HepG2 (cell line): ENCODE measurements at places on chromosomes 7 and 10. TPM values are rescaled to one million over a fixed set of nuclear protein-coding genes. Genes with fewer than 3 reads are reported as not detected.

- H3K27me3 ChIP-seq, result no peaks in the 10 kb centered on the region
- DNase-seq, result no peak
- no peaks in the 10 kb centered on the region for H3K4me1 ChIP-seq
- H3K27ac ChIP-seq, result no peak overlapping the region
These were observed 213.8 kb upstream of the PLXNA4 start for GRCh38 chr7:132790104-132790503.

DNA sequence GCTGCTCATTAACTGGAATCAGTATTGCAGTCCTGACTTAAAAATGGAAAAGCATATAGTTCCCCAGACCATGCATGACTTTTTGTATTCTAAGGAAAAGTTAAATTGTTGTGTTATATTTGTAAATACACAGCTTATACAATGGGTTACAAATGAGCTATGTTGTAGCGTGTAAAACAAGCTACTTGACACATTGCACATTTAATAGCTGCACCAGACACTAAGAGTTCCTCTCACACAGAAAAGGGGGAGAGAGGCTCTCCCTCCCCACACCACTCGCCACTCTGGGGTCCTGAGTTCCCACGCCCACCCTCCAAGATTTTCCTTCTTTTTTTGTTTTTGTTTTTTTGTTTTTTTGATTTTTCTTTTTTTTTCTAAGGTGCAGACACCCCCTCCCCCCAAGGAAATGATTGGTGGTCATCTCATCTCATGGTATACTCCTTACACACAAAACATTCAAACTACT lies 6.3 kb downstream of the KLF6 start:
- H3K27me3 ChIP-seq, result no peaks in the 10 kb centered on the region; the same call in 2 of the 3 replicates
- no peak overlapping the region for H3K27ac ChIP-seq
- peaks cover 26% of the 10 kb centered on the region for H3K36me3 ChIP-seq
- no peak for DNase-seq
- H3K4me1 ChIP-seq, result peaks cover 49% of the 10 kb centered on the region

DNA sequence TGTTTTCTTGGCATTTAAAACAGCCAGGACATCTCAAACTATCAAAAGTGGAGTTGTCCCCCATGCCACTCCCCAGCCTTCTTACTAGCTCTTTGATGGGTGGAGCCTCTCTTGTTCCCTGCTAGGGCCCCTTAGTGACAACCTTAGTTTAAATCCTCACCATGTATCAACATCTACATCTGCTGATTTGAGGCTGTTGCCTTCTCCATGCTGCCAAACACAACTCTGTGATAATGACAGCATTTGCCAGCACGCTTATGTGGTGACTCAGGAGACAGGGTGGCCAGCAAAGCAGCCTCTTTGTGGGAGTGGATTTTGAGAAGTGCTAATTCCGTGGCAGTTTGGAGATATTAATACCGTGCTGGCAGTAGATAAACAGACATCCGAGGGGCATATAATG lies 145.4 kb downstream of the LRRC4 start:
- H3K4me3 ChIP-seq, result no peak overlapping the region
- H3K27me3 ChIP-seq, result no peaks in the 10 kb centered on the region

DNA sequence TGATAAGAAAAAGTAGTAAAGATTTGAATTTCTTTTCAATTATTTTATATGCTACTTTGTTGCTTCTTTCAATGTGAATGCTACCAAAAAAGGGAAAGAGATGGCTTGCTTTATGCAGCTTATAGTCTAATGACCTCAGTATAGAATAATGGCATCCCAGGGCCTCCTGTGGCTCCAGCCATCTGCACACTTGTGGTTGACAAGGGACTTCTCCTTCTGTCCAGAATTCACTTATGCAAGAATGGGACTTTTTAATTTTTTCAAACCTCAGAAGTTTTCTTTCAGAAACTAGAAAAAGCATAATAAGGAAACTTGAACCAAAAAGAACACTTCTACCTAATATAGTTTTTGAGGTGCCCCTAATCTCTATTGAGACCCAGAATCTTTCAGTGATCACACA lies 310.9 kb downstream of the CTNNA3 start:
- no peak overlapping the region for H3K27ac ChIP-seq
- DNase-seq, result no peak
- H3K27me3 ChIP-seq, result no peaks in the 10 kb centered on the region
- H3K36me3 ChIP-seq, result no peaks in the 10 kb centered on the region
- H3K4me3 ChIP-seq, result no peak overlapping the region

GRCh38 chr10:82813856-82814255 lies 938.9 kb downstream of the NRG3 start:
- H3K27ac ChIP-seq, result no peak overlapping the region
- peak; percentile 2 for DNase-seq
- H3K36me3 ChIP-seq, result no peaks in the 10 kb centered on the region
- H3K4me3 ChIP-seq, result no peak overlapping the region
- no peaks in the 10 kb centered on the region for H3K27me3 ChIP-seq
- no peaks in the 10 kb centered on the region for H3K4me1 ChIP-seq

UNCX gene
- not detected in 2 replicates for polyA plus RNA-seq

DNA sequence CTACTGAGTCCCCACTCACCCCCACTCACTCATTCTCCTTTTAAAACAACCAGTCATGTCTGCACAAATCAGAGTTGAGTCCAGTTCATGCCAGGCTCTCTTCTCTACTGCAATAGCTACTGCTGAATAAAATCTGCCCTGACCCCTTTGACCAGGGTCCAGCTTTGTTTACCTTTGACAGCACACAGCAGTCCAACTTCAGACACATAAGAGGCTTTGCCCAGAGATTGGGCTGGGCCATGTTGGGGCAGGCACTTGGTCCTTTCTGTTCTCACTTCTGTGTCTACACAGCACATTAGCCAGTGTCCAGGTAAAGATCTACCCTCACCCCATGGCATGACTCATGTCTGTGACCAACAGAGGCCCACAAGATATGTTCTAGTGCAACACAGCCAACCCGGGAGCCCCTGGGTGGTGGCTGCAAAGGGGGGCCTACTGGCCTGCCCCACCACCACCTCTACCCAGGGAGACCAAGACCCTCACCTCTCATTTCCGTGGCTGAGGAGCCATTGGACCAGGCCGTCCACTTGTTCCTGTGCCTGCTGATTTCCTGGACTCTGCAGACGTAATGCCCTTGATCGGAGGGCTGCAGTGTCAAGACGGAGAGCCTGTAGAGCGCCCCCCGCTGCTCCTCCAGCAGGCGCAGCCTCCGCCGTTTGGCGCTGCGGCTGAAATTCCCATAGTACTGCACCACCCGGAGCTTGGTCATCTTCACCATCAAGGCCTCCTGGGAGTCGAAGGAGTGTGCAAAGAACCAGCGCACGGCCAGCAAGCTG lies 8.0 kb downstream of the VSTM4 start:
- no peaks in the 10 kb centered on the region for H3K27me3 ChIP-seq
- no peaks in the 10 kb centered on the region for H3K36me3 ChIP-seq
- no peaks in the 10 kb centered on the region for H3K4me1 ChIP-seq
- no peak for DNase-seq

TMEM225B gene
- 0.78 and 1.6 TPM in 2 replicates for polyA plus RNA-seq

FZD8 gene
- polyA plus RNA-seq, result 0.03 and 0.05 TPM in 2 replicates

DNA sequence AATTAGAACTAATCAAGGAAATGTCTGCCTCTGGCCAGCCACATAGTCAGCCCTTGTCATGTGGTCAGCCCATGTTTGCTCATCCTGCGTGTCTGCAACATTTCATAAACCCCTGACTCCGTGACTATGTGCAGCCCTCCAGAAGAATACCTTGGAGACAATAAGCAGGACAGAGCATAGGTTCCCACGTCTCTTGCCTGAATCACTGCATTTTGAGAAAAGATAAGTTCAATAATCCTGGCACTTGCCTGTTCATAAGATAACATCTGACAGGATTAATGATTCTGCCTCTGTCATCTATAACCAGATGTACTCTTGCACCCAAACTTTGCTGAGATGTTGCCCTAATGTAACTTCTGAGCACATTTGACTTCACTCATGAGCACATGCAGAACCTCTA lies 78.4 kb downstream of the AKR1D1 start:
- no peak for DNase-seq
- no peaks in the 10 kb centered on the region for H3K36me3 ChIP-seq
- H3K4me3 ChIP-seq, result no peak overlapping the region
- H3K27ac ChIP-seq, result peak overlapping the region; percentile 44
- H3K27me3 ChIP-seq, result no peaks in the 10 kb centered on the region
- peaks cover 67% of the 10 kb centered on the region for H3K4me1 ChIP-seq

DNAH11 gene
- polyA plus RNA-seq, result not detected in 2 replicates

DNA sequence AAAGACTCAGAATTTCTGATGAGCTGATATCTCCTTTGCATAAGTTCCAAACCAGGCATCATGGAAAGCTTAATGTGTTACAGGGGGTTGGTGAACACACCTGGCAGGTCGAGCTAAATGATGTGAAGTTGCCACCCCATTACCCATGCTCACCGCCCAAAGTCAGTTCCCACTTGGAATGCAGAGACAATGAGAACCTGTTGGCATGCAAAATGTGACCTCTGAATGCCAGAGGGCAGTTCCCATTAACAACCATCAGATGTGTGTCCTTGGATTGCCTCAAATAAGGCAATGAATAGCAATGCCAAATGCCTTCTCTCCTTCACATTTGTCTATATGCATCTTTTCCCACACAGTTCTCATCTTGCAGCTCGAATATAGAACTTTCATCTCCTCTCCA lies 190.7 kb downstream of the CDCA7L start:
- no peaks in the 10 kb centered on the region for H3K36me3 ChIP-seq
- peaks cover 17% of the 10 kb centered on the region for H3K4me1 ChIP-seq
- DNase-seq, result no peak
- H3K27me3 ChIP-seq, result 0 out of 3 replicates have a peak, but pooled peaks cover 2% of the 10 kb centered on the region

DNA sequence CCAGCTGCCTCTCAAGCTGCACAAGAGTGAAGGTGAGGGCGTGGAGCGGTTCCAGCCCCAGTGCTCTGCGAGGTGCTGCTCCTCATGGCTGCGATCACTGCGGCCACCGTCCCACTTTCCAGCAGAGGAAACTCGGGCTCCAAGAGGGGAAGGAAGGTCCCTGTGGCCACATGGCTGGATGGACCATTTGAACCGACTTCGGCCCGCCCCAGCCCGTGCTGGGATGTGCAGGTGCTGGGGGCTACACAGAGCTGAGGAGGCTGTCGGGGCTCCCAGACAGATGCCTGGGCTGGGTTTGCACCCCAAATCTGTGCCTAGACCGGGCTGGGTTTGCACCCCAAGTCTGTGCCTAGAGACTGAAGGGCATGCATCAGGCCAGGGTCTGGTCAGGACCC lies 186.6 kb downstream of the DNAJB6 start:
- no peak for DNase-seq
- no peak overlapping the region for H3K27ac ChIP-seq
- peaks cover 14% of the 10 kb centered on the region for H3K27me3 ChIP-seq
- no peak overlapping the region for H3K4me3 ChIP-seq
- no peaks in the 10 kb centered on the region for H3K36me3 ChIP-seq
- no peaks in the 10 kb centered on the region for H3K4me1 ChIP-seq

FAM241B gene
- polyA plus RNA-seq, result 4.0 and 5.8 TPM in 2 replicates

DNA sequence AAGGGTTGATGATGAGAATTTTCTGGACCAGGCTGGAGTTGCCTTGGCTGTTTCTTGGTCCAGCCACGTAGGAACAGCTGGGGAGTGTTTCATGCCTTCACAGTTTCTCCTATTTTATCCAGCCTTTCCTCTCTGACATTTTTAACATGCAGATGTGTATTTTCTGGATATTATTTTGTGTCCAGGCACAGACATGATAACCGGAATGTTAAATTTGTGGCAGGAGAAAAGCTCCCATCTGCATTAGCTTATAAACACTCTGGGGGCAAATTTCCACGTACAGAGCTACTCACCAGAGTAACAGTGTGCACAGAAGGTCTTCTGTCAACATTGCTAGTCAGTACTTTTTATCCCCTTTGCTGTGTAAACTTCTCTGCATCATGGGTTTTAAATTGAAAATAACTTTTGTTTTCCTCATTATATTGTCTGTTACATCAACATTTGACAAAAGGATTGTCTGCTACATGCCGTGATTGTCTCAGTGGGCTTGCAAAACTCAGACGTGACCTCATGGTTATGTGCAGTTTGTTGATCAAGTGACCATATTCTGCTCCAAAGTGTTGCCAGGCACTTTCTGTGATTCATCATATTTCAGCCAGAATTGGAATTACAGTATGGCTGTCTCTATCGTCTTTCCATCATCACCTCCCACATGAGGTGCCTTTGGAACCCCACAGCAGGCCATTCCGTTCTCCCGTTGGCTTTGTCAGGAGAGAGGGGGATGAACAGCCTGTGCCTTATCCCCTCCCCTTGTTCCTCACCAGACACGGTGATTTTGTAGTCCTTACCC lies 41.4 kb downstream of the INSYN2A start:
- no peak for DNase-seq
- no peak overlapping the region for H3K4me3 ChIP-seq
- no peaks in the 10 kb centered on the region for H3K36me3 ChIP-seq

- H3K4me1 ChIP-seq, result no peaks in the 10 kb centered on the region
- H3K27ac ChIP-seq, result no peak overlapping the region
- no peak for DNase-seq
These were observed 28.1 kb downstream of the AGAP3 start for GRCh38 chr7:151114151-151115090.

JCAD gene
- 0.05 and 0.08 TPM in 2 replicates for polyA plus RNA-seq

SEPHS1 gene
- polyA plus RNA-seq, result 52.3 and 57.8 TPM in 2 replicates

DNA sequence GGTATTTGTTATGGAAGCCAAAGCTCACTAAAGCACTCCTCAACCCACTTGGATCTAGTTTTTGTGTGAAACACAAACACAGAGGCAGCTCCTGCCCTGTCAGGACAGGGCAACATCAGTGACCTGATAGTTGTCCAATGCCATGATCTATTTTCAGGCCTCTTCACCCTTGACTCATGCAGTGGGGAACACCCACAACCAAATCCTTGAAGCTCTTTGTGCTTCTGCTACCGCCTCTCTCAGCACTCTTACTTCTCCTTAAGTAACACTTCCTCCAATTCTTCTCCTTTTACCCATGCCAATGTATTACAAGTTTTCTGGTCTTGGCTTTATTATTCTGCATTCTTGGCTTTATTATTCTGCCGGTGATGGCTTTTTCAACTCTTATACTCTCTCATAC lies 425.3 kb downstream of the INHBA start:
- no peak for DNase-seq
- H3K27ac ChIP-seq, result no peak overlapping the region
- H3K4me3 ChIP-seq, result no peak overlapping the region
- H3K27me3 ChIP-seq, result no peaks in the 10 kb centered on the region
- no peaks in the 10 kb centered on the region for H3K36me3 ChIP-seq

GJC3 gene
- 1.4 TPM in 2 replicates for polyA plus RNA-seq

UCMA gene
- polyA plus RNA-seq, result not detected in 2 replicates

DNA sequence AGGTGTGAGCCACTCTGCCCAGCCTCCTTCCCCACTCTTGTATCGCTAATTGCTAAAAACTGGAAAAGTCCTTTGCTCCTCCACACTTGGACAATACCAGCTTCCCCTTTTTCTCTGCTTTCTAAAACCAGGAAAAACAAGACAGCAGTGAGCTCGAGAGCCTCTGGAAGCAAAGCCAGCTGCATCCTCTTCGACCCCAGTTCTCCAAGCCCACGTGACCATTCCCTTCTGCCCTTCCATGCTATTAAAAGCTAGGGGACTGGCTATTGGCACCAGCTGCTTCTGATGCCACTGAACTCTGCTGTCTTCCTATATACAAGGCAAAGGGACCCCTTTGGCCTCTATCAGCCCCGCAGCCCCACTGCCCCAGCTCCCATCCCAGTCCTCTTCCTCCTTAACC lies 92.2 kb downstream of the SPDYE5 start:
- H3K27ac ChIP-seq, result no peak overlapping the region
- no peaks in the 10 kb centered on the region for H3K4me1 ChIP-seq
- H3K4me3 ChIP-seq, result no peak overlapping the region
- no peaks in the 10 kb centered on the region for H3K27me3 ChIP-seq
- DNase-seq, result no peak
